ENCODE measurements at places on chromosomes 2 and 18.

DNA sequence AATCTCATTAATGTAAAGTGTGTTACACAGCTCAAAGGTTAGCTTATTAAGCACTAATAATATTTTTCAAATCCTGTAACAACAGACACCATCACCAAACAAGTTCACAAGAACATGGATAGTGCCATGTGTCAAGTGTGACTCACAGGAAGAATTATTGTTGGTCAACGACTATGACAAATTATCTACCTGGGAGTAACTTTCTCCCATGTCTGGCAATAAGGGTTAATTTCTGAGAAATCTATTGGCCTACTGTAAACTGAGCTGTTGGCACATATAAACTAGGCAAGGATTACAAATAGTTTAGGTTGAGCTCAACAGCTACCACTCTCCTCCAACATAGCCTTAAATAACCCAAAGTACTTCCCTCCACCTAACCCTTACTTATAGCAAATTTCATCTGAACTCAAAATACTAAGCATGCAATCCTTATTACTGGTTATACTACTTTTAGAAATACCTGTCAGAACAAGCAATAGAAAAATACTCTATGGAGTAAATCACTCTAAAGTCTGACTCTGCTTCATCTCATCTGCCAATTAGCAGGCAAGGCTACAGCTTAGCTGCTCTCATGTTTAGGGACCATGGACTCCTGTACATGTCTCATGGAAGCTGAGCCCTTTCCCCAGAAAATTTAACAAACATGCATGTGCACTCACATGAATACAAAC lies 223.0 kb downstream of the NBAS start:
- no peak for DNase-seq

GRCh38 chr2:105739944-105740530 lies 4.7 kb upstream of the NCK2 start:
- DNase-seq = no peak

- DNase-seq = no peak
Measured at GRCh38 chr2:85504778-85505261, 34.1 kb upstream of the MAT2A start.

GRCh38 chr2:193966590-193966989 lies 1690.4 kb upstream of the SLC39A10 start:
- DNase-seq = no peak

DNA sequence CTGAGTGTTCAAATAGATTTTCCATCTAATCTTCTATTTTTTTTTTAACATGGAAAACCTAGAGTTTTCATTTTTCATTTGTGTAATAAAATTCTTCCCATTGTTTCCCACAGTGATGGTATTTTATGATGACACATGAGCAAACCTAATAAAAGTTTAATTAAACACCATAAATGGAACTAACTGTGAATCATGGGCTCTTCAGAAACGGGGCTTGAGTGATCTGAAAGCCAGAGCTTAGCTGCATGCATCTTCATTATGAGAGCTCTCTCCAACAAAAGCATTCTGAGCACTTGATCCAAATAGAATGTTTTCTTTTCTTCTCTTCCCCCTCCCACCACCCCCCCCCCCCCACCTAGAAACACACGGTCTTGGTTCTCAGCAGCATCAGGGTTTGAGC lies 82.1 kb upstream of the REV1 start:
- DNase-seq = no peak

- DNase-seq = no peak
Measured at GRCh38 chr2:102313950-102314349, 2.6 kb downstream of the IL1RL1 start.

DNA sequence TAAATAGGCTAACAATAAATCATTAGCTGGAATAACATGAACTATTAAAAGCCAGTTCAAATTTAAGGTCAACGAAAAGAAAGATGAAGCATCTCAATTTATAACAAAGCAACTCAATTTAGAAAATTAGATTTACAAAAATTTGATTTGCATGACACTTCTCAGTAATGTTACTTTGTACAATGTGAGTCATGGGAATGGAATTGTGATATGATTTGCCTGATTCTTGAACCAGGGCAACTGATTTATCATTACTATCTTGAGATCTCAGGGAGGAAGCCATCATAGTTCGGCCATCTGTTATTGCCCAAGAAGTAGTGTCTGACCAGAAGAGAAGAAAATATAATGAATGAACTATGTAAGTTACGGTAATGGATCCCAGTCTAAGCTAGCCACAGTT lies 193.1 kb downstream of the RIT2 start:
- DNase-seq = no peak

DNA sequence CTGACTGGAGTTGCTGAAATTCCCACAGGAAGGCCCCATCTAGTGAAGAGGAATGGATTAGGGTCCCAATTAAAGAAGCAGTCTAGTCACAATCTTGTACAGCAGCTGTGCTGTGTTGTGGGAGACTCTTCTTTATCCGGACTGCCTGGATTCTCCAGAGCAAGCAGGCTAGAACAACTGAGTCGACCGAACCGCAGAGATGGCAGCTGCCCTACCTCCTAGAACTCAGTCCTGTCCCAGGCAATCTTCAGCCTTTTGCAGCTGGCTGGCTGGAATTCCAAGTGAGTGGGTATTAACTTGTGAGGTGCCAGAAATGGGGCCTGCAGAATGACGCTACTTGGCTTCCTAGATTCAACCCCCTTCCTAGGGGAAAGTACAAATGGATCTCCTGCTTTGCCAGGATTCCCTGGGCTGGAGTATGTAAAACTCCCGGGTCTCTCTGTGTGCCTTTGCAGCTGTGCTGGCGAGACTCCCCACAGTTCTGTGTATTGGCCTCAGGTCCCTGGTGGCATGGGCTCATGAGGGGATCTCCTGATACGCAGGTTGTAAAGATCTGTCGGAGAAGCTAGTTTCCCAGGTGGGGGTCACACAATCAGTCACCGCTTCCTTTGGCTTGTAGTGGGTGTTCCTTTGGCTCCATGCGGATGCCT lies 1952.6 kb upstream of the LRRTM1 start:
- DNase-seq = no peak

- no peak for DNase-seq
Measured at GRCh38 chr2:6921321-6921922, 4.2 kb downstream of the RNF144A start.

- DNase-seq = no peak
Measured at GRCh38 chr2:204110751-204111516, 174.4 kb downstream of the ICOS start.

- no peak for DNase-seq
Measured at GRCh38 chr2:191899410-191899809, 52.5 kb upstream of the CAVIN2 start.

Data from putamen (tissue), 1 donor.